ENCODE measurements at places on chromosomes 11 and 22.

DNA sequence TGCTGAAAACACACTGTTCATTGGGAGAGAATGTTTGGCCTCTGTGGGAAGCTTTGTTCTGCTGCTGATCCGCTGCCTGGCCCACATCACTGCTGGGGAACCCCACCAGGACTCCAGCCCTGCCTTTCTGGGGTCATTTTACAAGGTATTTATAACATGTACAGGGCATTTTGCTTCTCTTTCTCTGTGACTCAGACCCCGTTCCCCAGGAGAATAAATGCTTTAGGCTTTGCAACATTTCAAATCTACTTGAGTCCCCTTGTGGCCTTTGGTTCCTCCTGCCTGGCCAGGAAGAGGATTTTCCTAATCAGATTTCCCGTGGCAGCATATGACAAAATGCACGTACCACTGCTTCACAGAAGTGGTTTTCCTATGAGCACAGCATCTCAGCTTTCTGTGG lies 43.0 kb downstream of the BTG4 start:
- no peak for DNase-seq

- no peak for DNase-seq
These were observed 92.0 kb upstream of the KCNQ1OT1 start for GRCh38 chr11:2791521-2792380.

- DNase-seq: no peak
These were observed 77.6 kb downstream of the LRRC32 start for GRCh38 chr11:76592961-76593360.

DNA sequence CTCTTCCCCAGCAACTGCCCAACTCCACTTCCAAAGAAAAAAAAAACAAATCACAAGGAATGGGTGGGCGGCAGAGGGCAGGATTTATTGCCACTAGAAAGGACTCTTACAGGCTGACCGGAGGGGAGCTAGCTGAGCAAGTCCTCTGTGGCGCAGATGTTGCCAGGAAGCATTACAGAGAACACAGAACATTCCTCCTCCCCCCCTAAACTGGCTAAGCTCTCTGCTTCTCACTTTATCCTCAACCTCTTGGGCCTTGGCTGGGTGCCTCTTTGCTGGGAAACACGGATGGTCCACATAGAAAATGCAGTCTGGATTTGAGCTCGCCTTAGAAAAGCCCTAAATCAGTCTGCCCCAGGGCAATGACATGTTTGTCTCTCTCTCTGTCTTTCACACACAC lies 12.6 kb upstream of the FJX1 start:
- DNase-seq: no peak

DNA sequence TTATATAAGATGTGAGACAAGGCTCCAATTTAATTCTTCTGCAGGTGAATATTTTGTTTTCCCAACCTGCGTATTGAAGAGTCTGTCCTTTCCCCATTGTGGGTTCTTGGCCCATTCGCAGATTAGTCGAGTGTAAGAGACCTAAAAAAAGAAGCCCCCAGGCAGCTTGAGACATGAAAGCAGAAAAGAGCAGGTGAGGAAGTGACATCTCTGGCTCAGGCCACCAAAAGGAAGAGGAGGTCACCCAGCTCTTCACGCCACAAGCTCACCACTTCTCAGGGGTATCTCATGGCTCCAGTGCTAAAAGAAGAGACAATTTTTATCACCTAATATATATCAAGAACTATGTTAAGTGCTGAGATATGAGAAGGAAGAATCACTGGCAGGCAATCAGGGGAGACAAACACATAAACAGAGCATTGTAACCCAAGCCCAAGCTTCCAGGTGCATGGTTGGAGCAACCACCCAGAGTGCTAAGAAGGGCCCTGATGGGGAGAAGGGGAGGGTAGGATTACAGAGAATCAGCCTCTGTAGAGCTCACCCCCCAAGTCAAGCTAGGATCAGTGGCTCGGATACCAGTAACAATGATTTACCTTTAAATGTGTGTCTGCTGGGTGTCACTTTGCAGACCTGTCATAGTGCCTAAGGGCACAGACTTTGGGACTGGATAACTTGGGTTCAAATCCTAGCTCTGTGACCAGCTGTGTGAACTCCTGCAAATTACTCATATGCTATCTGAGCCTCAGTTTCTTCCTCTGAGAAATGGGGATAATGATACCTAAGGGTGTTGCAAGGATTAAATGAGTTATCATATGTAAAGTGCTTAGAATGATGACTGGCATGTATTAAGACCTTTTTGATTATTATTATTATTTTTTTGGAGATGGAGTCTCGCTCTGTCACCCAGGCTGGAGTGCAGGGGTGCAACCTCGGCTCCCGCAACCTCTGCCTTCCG lies 39.2 kb downstream of the MCHR1 start:
- no peak for DNase-seq

DNA sequence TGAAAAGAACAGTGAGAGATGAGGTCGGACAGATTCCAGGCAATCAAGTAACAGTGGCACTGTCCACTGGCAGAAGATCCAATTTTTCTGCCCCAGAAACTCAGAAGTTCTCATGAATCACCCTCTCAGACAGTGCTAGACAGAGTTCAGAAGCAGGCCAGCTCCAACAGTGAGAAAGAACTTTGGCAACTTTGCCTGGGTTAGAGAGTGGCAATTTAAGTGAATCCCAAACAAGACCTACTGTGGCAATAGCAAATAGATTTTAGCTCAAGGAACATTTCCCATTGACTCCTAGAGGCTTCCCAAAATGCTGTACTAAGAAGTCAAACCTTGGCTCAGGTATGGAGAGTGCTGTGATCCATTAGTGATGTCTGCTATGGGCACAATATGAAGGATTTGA lies 12.3 kb downstream of the CD44 start:
- no peak for DNase-seq

GRCh38 chr22:31602259-31602952 lies 59.6 kb downstream of the PISD start:
- no peak for DNase-seq

GRCh38 chr22:35386670-35387288 lies 5.9 kb downstream of the HMOX1 start:
- no peak for DNase-seq

DNA sequence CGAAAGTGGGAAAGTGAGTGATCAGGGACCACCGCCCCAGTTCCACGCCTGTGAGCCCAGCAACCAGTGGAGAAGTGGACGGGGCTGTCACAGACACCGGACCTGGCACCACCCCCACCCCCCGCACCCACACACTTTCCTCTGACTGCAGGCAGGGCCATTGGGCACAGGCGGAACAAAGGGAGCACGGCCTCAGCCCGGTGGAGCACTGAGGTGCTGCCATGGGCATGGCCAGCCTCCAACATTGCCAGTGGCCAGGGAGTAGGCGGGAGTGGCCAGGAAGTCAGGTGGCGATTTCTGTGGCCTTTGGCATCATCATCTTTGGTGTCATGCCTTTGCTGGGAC lies 78.5 kb downstream of the BCR start:
- DNase-seq: no peak

DNA sequence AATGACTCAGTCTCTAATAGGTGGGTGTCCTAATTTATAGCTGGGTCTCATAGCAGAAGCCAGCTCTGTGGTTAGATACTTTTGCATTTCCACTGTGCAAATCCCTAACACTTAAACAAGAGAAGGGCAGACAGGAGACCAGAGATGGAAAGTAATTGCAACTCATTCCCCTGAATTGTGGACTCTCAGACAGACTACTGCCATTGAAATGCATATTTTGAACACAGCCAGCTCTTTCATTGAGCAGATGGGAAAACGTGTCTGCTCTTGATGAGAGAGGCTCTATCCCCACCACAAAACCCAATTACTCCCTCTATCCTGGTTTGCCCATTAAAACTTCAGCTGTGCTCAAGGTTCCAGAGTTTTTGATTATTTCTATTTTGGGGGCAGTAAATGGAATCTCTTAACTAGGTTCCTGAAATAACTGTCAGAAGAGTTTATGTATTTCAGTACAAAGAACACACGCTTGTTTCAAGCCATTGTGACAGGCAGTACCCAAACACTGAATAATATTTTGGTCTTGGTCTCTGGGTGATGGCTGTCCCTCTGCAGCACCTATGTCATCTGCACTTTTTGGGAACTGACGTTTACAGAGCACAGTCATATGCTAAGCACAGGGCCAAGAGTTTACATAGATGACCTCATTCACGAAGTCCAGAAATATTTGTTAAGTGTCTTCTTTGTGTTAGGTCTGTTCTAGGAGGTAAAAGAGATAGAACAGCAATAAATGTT lies 41.7 kb downstream of the FAM227A start:
- DNase-seq: no peak

DNA sequence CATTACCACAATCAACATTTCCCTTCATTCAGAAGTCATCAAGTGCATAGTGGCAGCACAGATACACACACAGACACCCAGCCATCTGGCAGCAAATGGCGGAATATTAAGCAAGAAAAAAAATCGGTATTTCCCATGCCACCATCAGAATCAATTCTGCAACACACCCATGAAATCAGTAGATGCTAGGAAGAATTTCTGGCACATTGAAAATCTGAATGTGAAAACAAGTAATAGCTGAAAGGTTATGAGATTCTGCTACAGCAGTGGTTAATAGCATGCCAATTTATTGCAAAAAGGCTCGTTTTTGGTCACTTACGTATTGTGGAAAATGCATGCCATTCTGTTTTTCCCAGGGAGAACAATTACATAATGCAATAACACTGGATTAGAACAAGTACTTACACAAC lies 91.1 kb downstream of the PICALM start:
- DNase-seq: no peak

GRCh38 chr11:120871924-120872323 lies 152.0 kb upstream of the TBCEL start:
- no peak for DNase-seq

DNA sequence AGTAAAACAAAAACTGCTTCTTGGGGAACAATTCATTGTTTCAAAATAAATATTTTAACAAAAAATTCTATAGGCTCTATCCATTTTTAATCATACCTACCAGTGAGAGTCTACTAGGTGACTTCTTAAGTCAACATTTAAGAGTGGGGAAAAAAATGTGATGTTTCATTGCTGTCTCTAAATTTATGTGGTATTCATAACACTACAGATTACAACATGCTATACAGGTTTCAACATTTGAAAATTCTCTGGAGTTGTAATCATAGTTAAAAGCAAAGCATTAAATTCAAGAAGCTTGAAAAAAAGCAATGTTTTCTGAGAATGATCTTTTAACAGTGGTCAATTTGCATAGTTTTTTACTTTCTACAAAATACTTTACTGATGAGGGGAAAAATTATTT lies 18.3 kb downstream of the SBF2 start:
- no peak for DNase-seq

- DNase-seq: peak; percentile 88
These were observed 13.4 kb downstream of the NFAM1 start for GRCh38 chr22:42418811-42419242.

GRCh38 chr22:50076646-50077535 lies 8.3 kb downstream of the MLC1 start:
- DNase-seq: no peak

- DNase-seq: no peak
These were observed 207.2 kb upstream of the CTSC start for GRCh38 chr11:88544656-88545280.

- DNase-seq: no peak
These were observed 108.1 kb downstream of the CCDC34 start for GRCh38 chr11:27254744-27255446.

GRCh38 chr11:26792941-26793340 lies 71.1 kb upstream of the SLC5A12 start:
- no peak for DNase-seq

GRCh38 chr11:39255648-39256047 lies 2203.8 kb downstream of the LRRC4C start:
- DNase-seq: no peak

DNA sequence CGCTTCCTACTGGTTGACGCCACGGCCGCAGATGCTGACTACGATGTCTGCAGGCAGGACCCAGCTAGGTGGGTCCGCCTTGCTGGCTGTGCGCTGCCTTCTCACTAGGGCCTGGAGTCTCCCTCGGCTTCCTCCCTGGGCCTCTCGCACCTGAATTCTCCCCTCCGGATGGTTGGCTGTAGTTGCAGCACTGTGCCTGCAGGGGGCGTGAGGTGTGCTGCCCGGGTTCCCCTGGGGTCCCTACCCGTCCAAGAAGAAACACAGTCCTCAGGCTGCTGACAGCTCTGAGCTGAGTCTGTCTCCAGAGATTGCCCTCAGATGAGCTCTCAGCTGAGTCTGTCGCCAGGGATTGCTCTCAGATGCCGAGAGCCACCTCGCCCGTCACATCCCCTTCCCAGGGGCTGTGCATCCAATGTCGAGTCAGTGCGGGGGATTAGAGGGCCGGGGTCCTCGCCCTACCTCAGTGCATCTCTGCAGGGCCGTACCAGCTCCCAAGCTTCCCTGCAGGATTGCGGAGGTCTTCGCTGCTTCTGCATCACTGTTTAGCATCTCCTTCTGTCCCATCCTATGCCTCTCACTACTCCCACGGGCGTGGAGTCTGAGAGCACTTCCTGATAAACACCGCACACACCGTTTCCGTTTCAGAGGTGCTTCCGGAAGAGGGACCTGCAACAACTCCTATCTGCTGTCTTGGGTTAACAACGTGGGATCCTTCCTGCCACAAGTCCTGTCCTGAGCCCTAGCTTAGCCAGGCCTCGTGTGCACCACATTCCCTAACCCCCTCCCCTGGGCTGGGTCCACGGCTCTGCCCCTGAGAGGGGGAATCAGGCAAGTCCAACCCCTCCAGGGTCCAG lies 196.9 kb downstream of the CSNK2A3 start:
- no peak for DNase-seq

Measured in HL-60 (cell line).